ENCODE measurements at places on chromosomes 2 and 18.

DNA sequence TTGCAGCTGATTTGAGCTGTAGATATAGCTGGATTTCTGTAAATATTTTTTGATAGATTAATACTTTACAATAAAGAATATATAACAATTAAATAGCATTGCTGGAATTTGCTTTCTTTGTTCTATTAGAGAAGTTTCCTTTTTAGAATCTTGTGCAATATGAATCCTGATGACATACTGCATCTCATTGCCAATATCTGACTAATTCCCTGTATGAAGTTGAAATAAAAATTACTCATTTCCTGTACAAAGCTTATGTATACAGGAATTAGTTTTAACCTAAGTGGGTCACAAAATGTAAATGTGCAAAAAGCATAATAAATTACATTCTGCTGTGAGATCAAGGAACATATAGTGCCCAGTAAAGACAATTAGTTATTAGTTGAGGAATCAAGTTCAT is 72.8 kb upstream of the TMEFF2 start:
- no peak for DNase-seq

DNA sequence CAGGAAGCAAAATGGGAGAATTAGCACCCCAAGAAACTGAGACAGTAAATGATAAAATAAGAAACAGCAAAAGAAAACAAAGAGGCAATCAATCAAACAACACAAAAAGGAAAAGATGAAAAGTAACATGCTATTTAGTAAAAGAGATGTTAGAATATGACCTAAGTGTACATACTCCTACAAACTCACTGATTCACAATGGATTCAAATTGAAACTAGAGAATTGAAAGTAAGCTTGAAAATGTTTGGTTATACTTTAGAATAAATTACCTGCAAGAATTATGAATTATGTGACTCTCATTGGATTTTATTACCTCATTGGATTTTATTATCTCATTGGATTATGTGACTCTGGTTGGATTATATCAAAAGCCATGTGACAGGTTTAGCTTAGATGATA is 22.8 kb upstream of the CCNYL1 start:
- DNase-seq = no peak

DNA sequence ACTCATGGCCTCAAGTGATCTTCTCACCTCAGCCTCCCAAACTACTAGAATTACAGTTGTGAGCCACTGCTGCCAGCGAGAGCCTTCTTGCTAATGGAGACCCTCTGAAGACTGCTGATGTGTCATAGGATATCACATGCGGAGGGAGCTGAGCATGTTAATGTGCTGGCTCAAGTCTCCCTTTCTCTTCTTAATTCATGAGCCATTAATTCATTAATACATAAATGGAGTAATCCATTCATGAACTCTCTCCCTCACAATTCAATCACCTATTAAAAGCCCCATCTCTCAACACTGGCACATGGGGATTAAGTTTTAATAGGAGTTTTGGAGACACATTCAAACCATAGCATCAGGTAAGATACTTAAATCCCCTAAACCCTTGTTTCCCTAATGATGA is 54.8 kb downstream of the SYT4 start:
- no peak for DNase-seq

DNA sequence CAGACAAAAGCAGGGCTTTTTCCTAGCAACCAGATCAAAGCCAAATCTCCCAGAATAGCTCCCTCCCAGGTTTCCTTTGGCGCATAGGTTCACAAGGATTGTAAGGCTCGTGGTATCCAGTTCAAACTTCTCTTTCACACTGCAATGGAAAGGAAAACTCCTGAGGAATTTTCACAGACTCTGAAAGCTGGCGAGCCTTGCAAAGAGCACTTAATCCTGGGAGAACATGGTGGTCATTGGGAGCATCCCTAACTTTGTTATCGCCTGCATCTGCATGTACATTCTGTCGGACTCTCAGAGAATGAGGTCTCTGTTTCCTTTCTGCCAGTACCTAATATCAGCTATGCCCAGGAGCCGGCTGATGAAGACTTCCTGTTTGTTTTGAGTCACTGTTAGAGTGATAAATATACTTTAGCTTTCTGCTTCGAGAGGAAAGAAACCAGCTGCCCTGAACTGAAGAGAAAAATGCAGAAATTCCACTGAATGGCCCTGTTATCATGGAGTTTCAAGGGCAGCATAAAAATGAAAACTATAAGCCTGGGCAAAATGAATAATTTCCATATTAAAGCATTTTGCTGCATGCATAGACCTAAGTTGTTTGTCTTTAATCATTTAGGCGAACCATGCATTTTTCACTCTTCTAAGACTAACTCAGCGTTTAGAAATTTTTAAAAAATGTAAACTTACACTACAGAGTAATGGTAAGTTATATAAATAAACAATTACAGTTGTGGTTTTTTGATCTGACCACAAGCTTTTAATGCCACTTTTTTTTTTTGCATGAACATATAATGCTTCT is 76.4 kb upstream of the ZEB2 start:
- DNase-seq = peak; percentile 72

- no peak for DNase-seq
Observed at GRCh38 chr2:223901854-223902253, 43.3 kb downstream of the WDFY1 start.

- DNase-seq = no peak
Observed at GRCh38 chr18:43234889-43235288, 42.4 kb downstream of the SYT4 start.

DNA sequence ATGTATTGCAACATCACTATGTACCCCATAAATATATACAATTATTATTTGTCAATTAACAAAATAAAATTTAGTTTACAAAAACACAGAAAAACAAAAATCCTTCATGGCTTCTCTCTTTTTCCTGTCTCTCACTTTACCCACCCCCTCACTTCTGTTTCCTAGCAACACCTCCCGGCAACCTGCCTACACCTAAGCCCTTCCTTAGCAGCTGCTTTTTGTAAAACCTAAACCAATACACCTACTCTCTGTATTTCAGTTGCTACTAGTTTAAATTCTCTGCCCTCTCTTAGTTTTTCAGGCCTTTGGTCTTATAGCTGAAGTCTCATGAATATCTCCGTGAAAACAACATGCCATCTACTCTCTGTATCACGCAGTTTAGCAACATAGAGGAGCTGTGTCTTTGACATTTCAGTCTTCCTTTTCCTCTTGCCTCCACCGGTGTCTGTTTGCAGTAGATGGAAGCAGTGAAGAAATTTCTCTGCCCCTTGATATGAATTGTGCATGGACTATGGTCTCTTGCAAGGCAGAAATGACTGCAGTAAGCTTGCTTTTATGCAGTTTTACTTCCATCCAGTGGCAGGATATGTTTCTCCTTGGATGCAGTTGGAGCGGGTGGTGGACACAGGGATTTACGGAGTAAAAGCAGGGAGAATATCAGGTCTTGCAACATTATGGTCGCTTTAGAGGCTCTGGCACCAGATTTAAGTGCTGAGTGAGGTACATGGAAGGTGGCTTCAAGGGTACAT is 42.0 kb upstream of the ZDBF2 start:
- no peak for DNase-seq

GRCh38 chr18:62017618-62018017 is 124.8 kb upstream of the RNF152 start:
- DNase-seq = no peak

GRCh38 chr2:54074606-54075341 is 40.6 kb upstream of the ACYP2 start:
- no peak for DNase-seq

- no peak for DNase-seq
Observed at GRCh38 chr2:238247002-238247822, 7.4 kb upstream of the HES6 start.

DNA sequence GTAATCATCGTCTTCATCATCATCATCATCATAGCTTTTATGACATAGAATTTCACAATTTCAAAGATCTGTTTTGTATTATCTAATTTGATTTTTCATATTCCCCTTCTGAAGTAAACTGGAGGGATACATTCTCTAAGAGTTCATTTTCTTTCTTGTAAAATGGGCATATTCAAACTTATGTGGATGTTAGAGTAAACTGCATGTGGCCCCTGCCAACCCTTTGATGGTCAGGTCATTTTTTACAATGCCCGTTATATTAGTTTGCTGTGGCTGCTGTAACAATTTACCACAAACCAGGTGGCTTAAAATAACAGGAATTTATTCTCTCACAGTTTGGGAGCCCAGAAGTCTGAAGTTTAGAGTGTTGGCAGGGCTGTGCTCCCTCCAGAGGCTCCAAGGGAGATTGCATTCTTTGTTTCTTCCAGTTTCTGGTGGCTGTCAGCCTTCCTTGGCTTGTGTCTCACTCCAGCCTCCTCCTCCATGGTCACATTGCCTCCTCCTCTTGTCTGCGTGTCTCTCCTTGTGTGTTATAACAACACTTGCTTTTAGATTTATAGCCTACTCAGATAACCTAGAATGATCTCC is 127.5 kb upstream of the MMADHC start:
- peak; percentile 9 for DNase-seq

GRCh38 chr2:57677296-57677695 is 369.3 kb upstream of the VRK2 start:
- DNase-seq = no peak

- no peak for DNase-seq
Observed at GRCh38 chr18:11274144-11274794, 124.9 kb upstream of the PIEZO2 start.

DNA sequence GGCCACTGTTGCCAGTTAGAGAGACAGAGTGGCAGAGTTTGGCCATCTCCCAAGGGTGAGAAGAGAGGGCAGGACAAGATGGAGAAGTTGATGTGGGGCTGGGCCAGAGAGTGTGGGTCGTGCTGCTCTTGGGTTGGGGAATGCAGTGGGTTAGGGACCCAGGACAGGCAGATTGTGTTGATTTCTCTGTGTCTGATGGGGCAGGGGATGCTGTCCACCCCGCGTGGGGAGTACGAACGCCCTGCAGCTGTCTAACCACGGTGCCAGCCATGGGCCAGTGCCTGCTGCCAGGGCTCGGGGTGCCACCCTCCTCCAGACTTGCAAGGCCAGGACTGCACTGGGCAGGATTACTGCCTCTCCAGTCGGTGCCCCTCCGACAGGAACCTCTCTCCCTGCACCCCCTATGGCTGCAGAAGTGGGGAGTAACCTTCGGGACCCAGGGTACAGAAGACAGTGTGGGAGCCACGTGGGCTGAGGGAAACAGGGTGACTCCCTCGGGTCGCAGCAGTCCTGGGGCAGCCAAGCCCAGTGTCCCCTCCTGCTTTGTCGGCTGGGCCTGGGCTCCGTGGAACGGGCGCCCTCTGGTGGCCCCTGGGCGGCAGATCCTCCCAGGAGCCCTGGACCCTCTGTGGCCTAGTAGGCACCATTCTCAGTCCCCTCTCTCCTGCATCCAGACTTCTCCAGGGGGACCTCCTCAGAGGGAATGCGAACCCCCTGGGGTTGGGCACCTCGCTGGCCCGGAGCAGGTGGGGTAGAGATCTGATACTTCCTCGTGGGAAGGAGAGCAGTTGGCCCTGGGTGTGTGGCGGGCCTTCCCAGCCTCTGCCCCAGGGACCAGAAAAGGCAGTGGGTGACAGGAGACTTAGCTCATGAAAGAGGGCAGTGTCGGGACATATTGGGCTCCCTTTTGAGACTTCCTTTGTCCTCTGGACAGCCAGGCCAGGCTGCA is 2.7 kb downstream of the GPC1 start:
- peak; percentile 23 for DNase-seq

- DNase-seq = no peak
Observed at GRCh38 chr2:1773883-1774282, 29.6 kb upstream of the PXDN start.

- DNase-seq = peak; percentile 27
Observed at GRCh38 chr2:101696272-101697123, 1.0 kb upstream of the MAP4K4 start.

DNA sequence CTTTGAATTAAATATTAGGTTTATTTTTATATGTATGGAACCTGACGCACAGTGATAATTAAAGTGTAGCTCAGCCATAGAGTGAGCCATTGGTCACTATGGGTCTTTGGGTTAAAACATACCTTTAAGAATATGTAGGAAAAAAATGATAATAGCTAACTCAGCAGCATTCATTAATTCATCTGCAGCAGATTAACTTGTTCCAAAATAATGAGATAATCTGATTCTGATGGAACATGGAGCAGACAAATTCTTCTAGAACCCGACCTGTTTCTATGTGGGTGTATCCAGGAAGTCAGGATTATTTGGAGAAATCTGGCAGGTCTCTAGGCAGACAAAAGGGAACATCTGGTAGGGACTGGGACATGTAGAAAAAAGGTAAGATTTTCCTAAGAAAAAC is at the start of gene XIRP2:
XIRP2 (plus strand) TSS at position 301 of the 400 bp plus-strand sequence. CDS start 15,003 bp downstream, outside the sequence.
- DNase-seq = no peak

- DNase-seq = peak; percentile 0
Observed at GRCh38 chr2:25043241-25043867, 1.5 kb downstream of the EFR3B start.

GRCh38 chr2:44549099-44549471 is 187.3 kb downstream of the CAMKMT start:
- no peak for DNase-seq

GRCh38 chr18:59865241-59865986 is 34.4 kb upstream of the PMAIP1 start:
- DNase-seq = no peak

DNA sequence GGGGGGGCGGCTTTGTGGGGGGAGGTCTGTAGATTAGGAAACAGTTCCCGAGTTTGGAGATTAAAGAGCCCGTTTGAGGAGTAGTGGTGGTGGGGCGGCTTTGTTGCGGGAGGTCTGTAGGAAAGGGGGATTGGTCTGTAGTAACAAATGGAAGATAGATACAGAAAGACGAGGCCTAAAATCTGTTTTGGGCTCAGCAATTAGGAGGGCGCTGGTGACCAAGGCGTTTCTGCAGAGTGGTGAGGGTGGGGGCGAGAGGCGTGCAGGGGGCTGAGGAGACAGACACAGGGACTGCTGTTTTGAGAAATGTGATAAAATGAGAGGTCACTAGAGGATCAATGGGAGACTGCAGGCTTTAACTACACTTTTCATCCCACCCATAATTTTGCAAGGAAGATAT is 1.6 kb upstream of the ADNP2 start:
- no peak for DNase-seq

DNA sequence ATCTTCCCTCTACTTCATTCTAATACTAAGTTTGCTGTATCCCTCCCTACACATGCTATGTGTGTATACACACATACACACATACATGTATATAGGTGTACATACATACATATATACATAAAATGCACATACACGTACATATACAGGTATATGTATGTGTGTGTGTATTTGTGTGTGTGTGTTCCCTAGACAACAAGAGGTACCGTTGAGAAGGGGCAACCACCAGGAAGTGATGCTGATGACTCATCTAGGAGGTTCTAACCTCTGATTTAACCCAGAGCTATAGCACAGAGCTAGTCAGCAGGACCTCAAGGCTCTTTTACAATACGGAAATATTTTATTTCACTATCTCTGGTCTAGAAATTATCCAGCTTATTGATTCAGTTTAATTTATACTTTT is 139.2 kb downstream of the LAMA3 start:
- no peak for DNase-seq

- DNase-seq = no peak
Observed at GRCh38 chr2:63066838-63067237, 16.2 kb downstream of the OTX1 start.

Data from NCI-H526 treated with DMSO at 0.1 percent for 48 hours (cell line).